HS-27A (cell line): ENCODE measurements at places on chromosomes 1 and 21.

GRCh38 chr1:45033356-45033755 lies 21.3 kb downstream of the UROD start:
- no peak for DNase-seq

- DNase-seq: no peak
These were observed 157.3 kb downstream of the KCNJ6 start for GRCh38 chr21:37758982-37759381.

GRCh38 chr1:174110053-174110452 lies 49.3 kb upstream of the RABGAP1L start:
- no peak for DNase-seq

GRCh38 chr21:15363921-15364320 lies 299.1 kb upstream of the NRIP1 start:
- no peak for DNase-seq

DNA sequence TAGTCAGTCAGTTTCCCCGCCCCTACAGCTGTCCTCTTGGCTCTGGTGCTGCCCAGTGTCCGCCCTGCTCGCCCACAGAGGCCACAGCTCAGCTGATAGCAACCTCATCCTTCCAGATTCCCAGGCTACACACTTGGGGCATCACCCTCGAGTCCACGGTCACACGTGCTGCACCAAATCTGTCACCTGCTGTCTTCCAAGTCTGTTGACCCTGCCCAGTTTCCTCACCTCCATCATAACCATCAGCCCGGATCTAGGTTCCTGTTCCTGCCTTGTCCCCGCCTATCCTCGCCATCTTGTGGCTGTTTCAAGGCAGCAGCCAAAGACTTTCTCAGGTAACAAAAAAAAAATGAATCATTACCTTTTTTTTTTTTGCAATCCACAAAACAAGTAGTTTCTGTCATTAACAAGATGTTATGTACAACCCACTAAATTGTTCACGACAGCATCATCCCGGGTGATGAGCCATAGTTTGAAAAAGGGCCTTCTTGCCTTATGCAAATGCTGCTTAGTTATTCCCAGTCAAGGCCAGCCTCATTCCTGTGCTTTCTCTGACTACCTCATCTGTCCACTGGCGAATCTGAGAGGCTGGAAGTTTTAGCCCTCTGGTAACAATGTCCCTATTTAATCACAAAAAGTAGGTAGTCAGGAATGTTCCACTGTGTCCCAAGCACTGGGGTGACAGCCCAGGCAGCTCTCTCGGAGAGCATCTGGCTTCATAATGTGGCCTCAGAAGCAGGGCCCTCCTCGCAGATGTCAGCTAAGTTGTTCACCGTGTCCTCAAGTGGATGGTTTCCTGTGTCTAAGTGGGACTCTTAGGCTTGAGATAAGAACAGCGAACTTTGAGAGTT lies 4.9 kb upstream of the MIIP start:
- DNase-seq: no peak

GRCh38 chr1:171654942-171655745 lies 2.7 kb upstream of the MYOC start:
- DNase-seq: no peak

- DNase-seq: no peak
These were observed 14.0 kb upstream of the DISC1 start for GRCh38 chr1:231612393-231613089.

DNA sequence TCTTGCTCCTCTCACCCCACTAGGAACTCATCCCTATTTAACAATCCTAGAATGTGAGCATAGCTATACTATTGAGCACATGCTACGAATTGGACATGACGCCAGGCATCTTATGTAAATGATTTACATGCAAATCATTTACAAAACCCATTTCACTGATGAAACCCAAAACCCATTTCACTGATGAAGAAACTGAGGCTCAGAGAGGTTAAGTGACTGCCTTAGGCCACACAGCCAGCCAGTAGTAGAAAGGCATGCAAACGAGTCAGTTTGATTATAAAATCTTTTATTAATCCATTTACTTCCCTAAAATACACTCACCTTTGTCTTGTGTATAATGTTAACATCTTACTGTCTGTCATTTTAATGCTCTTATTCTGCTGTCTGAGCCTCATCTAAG lies 87.9 kb downstream of the PLXNA2 start:
- no peak for DNase-seq

DNA sequence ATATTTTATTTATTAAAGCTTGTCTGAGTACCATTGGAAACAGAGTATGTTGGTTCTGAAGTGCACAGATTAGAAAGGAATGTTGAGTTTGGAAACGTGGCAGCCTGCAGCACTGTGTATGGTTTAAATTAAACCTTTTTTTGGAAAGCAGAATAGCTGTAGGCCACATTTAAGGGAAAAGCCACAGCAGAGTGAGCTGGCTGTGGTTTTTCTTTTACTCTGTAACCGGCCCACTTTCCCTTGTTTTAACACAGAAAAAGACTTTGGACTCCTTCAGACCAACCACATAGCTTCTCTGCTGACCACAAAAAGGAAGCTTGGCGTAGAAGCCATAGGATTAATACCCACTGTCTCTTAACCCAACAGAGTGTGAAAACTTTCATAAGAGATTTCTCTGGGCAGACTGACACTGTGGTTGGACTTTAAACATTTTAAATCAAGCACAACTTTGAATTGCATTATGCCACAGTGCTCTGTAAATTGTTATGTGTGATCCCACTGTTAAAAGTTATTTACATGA lies 75.2 kb downstream of the NFIA start:
- no peak for DNase-seq

- DNase-seq: no peak
These were observed 5.7 kb downstream of the HIVEP3 start for GRCh38 chr1:41913014-41913413.

GRCh38 chr21:14768042-14768441 lies 221.9 kb upstream of the SAMSN1 start:
- DNase-seq: no peak

- DNase-seq: no peak
These were observed 47.4 kb upstream of the TNFSF18 start for GRCh38 chr1:173098117-173098516.

DNA sequence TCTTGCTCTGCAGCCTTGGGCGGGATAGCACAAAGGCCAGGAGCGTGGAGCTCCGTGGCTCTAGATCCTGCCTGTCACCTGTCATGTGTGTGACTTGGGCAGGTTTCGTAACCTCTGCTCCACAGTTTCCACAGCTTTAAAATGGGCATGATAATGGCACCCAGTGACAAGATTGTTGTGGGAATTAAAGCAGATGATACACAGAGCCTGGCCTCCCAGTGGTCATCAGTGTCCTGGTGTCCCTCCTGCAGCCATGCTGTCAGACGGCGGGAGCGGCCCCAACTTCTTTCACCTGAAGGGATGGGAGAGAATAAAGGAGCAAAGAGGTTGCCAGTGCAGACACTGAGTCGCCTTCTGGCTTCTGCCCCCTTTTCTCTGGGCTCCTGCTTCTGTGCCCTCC lies 61.5 kb downstream of the SLC37A1 start:
- no peak for DNase-seq

DNA sequence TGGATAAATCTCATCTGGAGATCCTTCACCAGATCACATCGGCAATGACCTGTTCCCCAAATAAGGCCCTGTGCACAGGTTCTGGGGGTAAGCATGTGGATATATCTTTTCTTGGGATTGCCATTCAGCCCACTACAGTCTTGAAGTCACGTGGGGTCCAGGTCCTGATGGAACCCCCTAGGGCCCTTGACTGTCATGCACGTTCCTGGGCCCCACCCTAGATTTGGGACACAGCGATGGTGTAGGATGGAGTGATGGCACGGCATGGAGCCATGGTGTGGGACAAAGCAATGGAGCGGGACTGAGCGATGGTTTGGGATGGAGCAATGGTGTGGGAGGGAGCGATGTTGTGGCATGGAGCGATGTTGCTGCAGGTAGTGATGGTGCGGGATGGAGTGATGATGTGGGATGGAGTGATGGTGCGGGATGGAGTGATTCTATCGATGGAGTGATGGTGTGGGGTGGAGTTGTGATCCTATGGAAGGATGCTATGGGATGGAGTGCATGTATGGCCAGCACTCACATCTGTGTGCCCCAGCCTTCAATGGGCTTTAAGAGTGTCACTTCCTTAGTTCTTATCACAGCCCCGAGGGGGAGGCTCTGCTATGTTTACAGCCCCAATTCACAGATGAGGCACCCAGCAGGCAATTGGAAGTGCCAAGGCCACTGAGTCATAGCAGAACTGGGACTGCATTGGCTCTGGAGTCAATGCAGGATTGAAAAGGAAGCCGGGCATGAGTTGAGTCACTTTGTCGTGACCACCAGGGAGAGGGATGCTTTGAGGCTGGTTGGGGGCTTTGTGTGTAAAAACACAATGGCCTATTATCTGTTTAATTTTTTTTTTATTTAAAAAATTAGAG lies 97.0 kb upstream of the C1orf174 start:
- DNase-seq: no peak

GRCh38 chr21:17488620-17489019 lies 24.2 kb upstream of the CXADR start:
- no peak for DNase-seq

DNA sequence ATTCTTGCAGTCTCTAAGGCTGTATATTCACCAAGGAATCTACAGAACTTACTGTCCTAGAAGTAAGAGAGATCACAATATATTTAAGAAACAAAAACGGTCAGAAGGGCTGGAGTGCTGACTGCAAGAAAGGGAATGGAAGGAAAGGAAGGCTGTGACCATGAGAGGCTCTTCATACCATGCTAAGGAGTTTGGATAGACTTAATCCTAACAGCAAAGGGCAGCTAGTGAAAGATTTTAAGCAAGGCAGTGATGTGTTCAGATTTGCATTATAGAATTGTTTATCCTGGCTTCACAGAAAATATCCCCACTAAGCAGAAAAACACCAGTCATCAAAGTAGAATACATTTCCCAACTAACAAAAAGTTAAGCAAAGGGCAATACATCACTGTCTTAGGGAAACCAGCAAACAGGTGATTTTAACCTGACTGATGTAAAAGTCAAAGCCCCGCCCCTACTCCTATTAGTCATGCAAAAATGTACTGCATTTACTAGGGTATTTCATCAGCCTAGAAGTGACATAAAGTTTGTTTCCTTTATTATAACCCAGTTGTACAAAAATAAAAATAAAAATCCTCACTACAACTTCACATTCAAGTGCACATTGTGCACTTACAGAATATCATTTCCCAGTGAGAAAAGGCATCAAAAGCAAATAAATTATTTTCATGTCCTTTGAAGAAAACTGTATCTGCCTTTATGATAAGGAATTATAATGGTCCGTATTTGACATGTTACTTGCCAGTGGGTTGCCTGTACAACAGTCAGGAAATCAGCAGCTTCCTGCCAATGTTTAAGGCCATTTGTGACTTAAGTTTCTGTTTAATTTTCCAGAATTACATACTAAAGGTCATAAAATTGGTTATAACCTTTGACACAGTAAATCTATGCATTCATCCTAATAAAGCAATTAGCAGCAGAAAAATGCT lies 17.2 kb downstream of the JAK1 start:
- DNase-seq: no peak

GRCh38 chr1:51729156-51729823 lies 112.4 kb downstream of the OSBPL9 start:
- peak; percentile 88 for DNase-seq

DNA sequence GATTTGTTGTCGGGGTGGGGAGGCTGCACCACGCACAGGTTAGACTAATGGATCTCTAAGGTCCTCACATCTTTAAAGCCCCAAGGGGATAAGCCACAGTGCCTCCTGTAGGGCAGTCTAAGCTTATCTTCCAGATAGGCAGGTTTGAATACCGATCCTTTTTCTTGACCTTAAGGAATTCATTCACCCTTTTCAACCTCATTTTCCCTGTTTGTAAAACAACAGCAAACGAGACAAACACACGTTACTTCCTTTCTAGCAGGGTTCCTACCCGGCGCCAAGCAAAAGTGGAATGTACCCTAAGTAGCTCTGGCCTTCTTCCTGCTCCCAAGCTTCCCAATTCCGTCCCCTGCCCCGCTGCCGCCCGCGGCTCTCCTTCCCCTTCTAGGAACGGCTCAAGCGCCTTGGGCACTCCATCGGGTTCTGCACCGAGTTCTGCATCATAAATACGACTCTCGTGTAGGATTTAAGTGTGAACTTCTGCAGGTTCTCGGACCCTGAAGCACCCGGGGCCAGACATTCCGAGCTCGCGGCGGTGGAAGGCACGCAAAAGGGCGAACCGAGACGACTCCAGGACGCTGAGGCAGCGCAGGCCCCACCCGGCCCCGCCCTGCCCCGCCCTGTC lies 548 bp upstream of the CDC20 start:
- no peak for DNase-seq

DNA sequence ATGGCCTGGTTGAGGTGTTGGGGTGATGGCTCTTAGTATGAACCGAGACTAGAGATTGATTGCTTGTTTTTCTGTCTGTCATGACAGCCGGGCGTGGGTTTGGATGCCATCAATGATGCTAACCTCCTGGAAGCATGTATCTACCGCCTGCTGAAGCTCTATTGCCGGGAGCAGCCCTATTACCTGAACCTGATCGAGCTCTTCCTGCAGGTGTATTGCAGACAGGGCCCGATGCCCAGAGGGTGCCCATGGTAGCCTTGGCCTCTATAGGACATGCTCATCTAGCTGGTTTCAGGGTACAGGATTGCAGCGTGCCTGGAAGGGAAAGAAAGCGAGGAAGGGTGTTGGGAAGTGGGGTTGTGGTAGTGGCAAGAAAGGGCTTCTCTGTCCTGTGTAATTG lies 2.6 kb upstream of the RUSC1 start:
- no peak for DNase-seq

GRCh38 chr1:108852221-108852975 lies 4.5 kb downstream of the AKNAD1 start:
- DNase-seq: no peak

GRCh38 chr21:44090325-44090724 lies 16.9 kb upstream of the PWP2 start:
- no peak for DNase-seq

- peak; percentile 99 for DNase-seq
These were observed 6.0 kb downstream of the TRNP1 start for GRCh38 chr1:26999440-26999987.

- DNase-seq: no peak
These were observed 4.0 kb upstream of the SLC25A34 start for GRCh38 chr1:15731735-15732685.

DNA sequence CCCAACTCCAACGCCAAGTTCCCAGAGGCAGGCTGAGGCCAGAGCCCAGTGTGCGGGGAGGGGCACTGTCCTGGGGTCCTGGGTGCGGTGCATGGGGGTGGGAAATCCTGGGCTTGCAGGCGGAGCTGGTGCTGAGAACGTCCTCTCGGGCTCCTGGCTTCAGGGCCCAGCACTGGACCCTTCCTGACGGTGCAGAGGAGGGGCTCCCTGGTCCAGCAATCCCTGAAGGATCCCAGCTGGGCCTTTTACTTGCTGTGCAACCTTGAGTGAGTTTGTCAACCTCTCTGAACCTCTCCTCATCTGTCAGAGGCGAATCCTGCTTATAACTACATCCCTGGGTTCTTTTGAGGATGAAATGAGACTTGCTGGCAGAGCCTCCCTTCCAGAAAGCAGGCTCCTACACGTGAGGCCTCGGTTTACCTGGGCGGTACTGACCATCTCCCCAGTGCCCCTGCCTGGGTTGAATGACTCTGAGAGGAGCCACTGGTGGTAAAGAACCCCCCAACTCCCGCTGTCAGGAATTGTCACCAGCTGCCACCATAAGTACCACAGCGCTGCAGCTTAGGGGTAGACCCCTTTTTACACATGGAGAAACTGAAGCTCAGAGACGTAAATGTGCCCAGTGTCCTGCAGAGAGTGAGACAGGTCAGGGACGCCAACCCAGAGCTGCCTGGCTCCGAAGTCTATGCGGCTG lies 77.3 kb downstream of the DHRS3 start:
- DNase-seq: no peak

- DNase-seq: no peak
These were observed 55.1 kb upstream of the RGS4 start for GRCh38 chr1:163013826-163014600.

GRCh38 chr1:156973417-156973816 lies 53.0 kb downstream of the LRRC71 start:
- DNase-seq: no peak

GRCh38 chr1:37763791-37764413 lies 1.0 kb downstream of the EPHA10 start:
- no peak for DNase-seq
